Stimulated activated CD8-positive, alpha-beta memory T cell treated with anti-CD3 and anti-CD28 coated beads, Interleukin-7, amount 100 ng/mL, for 24 hours (primary cell): ENCODE measurements at places on chromosomes 13 and 19.

- DNase-seq: no peak
Observed at GRCh38 chr19:46596008-46596407, 5.1 kb upstream of the CALM3 start.

DNA sequence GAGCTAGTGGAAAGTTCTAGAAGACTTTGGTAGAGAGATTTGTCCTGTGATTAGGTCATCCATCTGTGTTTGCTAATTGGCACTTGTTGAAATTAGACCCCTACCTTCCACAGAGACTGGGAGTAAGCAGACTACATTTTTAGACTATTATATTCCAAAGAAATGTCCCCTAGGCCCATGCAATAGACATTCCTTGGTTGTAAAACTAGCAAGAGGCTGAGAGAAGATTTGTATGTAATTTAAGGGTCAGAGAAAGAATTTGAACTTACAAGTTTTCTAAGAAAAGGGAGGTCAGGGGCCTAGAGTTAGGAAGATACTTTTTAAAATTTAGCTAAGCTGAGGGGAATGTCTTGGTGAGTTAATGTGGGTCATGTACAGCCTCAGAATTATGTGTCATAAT lies 470.7 kb upstream of the SLITRK1 start:
- DNase-seq: no peak

- no peak for DNase-seq
Observed at GRCh38 chr13:41418027-41418426, 39.3 kb upstream of the RGCC start.

DNA sequence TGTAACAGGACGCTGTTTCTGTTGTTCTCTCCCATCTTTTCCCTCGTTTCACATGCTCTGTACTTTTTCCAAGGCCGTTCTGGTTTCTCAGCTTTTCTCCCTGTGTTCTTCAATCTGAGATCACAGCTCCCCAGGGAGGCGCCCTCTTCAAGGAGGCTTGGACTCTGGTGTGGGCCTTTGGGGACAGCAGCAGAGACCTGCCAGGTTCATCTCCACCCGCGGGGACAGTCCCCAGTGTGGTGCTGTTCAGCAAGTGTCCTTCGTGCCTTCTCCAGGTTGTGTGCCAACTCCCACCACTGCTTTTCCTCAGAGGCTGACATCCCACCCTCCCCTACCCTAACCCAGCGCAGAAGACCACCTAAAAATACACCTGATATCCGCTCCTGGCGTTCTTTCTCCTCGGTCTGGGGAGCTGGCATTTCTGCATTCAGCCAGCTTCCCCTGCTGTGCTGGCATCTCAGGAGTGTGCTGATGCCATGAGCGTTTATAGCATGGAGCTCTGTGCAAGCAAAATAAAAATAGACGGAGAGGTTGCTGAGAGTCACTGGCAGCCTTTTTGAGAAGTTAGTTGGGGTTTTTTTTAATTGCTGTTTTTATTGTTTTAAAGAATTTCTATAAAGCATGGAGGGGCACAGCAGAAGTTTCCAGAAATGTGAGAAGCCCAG lies 149.4 kb downstream of the STK24 start:
- DNase-seq: no peak

DNA sequence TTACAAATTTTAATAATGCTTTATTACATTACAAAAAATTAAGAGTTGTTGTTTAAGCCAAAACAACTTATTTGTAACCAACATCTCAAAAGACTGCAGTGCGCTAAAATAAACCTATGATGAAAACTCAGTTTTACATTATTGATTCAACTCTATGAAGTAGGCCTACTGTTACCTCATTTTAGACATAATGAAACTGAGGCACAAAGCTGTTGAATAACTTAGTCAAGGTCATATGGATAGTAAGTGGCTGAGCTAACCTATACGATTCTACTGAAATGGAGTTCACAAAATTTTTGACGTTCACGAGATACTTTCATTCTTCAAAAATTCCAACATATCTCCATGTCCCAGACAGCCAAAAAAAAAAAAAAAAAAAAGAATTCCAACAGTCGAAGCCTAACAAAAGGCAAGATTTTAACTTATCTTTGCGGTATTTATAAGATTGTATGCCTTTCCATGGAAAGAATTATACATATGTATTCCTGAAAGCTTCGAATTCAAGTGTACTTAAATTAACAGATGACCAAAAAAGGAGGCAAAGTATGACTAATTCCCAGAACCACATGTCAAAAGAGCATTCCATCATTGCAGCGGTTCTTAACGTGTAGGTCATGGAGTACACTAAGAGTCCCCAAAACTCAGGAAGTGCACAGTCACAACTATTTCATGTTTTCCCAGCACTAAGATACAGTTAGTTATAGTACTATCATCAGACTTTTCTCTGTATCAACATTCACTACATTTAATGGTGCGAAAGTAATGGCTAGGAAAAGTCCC lies 69.4 kb downstream of the PSPC1 start:
- DNase-seq: no peak

DNA sequence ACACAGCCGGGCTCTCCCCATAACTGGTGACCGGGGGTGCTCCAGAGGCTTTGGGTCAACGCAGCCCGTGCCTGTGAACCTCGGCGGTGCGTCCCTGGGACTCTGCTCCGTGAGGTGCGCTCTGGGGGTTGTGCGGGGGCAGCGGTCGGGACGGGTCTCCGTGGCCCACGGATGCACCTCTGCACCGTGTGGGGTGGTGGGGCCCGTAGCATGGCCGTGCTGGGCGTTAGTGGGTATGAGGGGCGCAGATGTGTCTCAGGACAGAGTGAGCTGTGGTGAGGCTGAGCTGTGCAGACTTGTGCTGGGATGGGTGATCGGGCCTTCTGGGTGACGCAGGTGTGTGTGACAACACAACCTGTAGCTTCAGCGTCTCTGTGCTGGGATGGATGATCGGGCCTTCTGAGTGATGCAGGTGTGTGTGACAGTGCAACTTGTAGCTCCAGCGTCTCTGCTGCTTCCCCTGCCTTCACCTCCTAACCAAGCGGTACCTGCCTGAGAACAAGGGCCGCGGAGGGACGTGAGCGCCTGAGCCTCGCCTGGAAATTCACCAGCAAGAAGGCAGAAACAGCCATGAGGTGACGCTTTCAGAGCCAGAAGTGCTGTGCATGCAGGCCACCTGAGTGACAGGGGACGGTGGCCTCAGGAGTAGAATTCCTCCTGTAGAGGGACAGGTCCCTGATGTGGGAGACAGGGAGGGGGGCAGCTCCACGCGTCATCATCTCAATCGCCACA lies 599 bp downstream of the ZNF331 start:
- no peak for DNase-seq

- no peak for DNase-seq
Observed at GRCh38 chr13:49954674-49955455, 18.7 kb upstream of the SPRYD7 start.

DNA sequence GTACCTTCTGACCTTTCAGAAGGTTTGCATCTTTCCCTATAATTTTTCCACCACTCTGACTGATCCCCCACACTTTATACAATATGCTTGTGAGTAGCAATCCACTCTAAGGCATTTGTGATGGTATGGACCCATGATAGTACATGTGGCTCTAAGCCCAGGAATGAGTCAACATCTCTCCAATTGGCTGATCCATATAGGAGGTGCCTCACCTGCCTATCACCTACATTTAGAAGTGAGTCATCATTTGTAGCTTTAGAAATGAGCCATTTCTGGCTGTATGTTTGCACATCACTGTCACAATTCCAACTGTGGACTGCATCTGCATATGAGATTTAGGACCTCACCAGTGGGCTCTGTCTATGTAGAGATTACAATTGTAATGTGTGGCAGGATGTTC lies 133.1 kb upstream of the ZNF91 start:
- no peak for DNase-seq

DNA sequence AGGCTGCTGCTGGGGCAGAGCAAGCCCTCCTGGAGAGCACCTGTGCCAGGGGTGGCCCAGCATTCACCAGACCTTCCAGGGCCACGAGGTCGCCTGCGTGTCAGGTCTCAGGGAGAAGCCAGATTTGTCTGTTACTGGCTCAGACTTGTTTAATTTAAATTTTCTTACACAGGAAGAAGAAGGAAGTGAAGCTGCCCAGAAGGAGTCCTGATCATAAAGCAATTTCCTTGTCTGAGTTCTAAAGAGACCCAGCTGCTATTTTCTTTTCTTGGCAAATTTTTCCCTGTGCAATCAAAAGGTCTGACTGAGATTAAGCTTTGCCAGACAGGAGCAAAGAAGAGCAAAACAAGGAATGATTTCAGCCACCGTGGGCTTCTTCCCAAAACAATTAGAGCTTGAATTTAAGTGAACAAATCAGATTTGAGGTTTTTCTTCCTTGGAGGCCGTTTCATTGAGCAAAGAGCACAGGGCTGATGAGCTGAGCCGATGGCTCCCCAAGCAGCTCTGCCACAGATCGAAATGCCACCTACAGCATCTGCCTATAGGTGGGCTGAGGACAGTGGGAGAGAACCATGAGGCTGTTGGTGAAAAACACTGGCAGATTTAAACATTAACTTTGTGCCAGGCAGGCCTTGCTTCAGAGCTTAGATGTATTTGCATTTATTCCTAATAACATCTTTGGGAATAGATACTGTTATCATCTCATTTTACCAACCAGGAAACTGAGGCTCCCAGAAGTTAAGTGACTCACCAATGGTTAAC lies 40.1 kb downstream of the HSPH1 start:
- no peak for DNase-seq

GRCh38 chr19:58059003-58059670 lies at the start of gene ZNF135:
TSS of gene ZNF135 (plus strand) at chr19:58059282. CDS start at chr19:58060003, 721 bp downstream.
- DNase-seq: peak; percentile 42

GRCh38 chr13:26867451-26868091 lies 107.0 kb upstream of the GPR12 start:
- DNase-seq: no peak

DNA sequence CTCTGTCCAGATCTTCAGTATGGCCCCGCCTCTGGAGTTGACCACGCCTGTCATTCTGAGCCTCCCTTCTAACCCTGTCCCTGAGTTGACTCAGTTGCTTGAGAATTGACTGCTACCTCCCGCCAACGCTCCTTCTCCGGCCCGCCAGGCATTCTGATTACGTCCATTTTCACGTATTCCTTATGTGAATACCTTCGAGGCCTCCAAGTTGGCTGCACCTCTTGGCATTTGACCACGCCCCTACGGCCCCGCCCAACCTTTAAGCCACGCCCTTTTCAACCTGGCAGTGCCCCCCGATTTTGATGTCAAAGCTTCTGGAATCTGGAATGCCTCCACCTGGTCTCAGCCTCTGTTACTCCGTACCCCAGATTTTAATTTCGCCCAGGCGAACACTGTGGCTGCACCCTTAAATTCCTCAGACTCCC lies 1.7 kb upstream of the EML2 start:
- peak; percentile 43 for DNase-seq

GRCh38 chr19:30102239-30102638 lies 160.2 kb downstream of the URI1 start:
- DNase-seq: no peak

DNA sequence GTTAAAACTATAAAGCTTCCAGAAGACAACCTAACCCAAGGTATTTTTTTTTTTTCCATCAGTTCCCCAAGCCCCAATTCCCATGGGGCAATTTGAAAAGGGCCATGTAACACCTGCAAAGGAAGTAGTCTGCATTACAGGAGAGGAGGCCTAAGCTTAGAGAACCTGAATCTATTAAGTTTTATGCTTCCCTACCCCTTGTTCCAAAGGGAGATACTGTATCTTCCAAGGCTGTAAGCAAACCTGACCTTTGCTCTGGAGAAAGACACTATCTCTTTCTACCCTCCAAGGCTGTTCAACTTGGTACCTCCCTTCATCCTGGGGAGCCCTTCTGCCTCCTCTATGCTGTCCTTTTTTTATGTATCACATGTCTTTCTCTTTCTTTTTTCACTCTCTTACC lies 15.0 kb downstream of the KATNAL1 start:
- DNase-seq: no peak

GRCh38 chr13:30755678-30756077 lies 20.3 kb downstream of the ALOX5AP start:
- no peak for DNase-seq
